H4 (cell line): ENCODE measurements at places on chromosomes 7 and 10. TPM values are rescaled to one million over a fixed set of nuclear protein-coding genes. Genes with fewer than 3 reads are reported as not detected.

SLC26A5 gene
- total RNA-seq: not detected in 2 replicates

TMEM225B gene
- 0.19 and 1.6 TPM in 2 replicates for total RNA-seq

WDFY4 gene
- not detected in 2 replicates for total RNA-seq

EPO gene
- not detected in 2 replicates for total RNA-seq

TMEM213 gene
- total RNA-seq: not detected in 2 replicates

TMEM140 gene
- 18.6 and 27.3 TPM in 2 replicates for total RNA-seq

DIP2C gene
- 2.2 and 2.3 TPM in 2 replicates for total RNA-seq

INHBA gene
- 1.2 and 2.2 TPM in 2 replicates for total RNA-seq

ELFN1 gene
- total RNA-seq: 0.37 and 0.41 TPM in 2 replicates

ATP5MK gene
- total RNA-seq: 502 and 681 TPM in 2 replicates

MRC1 gene
- total RNA-seq: not detected in 2 replicates

MCM10 gene
- 15.1 and 17.7 TPM in 2 replicates for total RNA-seq

ADAM22 gene
- total RNA-seq: 9.1 and 15.0 TPM in 2 replicates

KLF14 gene
- 0.64 TPM in 1 of 2 replicates, not detected in the other for total RNA-seq

MSMB gene
- not detected in 2 replicates for total RNA-seq

ITPRID1 gene
- total RNA-seq: 0.39 TPM in 1 of 2 replicates, not detected in the other

NUTM2E gene
- not detected in 2 replicates for total RNA-seq

PARD3 gene
- total RNA-seq: 18.3 and 19.3 TPM in 2 replicates
